HuH-7.5 (cell line): ENCODE measurements at places on chromosomes 2 and 18.
A peak's percentile ranks its signal among the peaks of the same experiment; 100 is the strongest.

GRCh38 chr2:197615016-197615652 is 60.3 kb downstream of the RFTN2 start:
- DNase-seq, result peak; percentile 29

GRCh38 chr2:20439503-20439902 is 7.4 kb upstream of the RHOB start:
- no peak for DNase-seq

GRCh38 chr18:36381075-36381474 is 83.6 kb downstream of the FHOD3 start:
- DNase-seq, result no peak

GRCh38 chr2:223365158-223365679 is 236.9 kb downstream of the SCG2 start:
- DNase-seq, result no peak

- DNase-seq, result no peak
Measured at GRCh38 chr18:8848541-8848940, 143.2 kb downstream of the MTCL1 start.

DNA sequence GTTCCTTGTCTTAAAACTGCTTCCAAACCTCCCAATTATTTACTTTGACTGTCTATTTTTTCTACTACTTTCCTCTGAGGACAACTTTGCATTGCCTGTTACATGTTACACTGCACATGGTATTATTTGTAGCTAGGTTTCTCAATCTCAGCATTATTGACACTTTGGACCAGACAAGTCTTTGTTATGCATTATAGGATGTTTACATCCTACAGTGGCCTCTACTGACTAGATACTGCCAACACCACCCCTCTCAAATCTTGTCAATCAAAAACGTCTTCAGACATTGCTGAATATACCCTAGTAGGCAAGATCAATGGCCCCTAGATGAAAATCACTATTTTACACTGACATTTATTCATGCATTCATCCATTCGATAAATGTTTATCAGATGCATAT is 129.6 kb upstream of the DNAJC10 start:
- DNase-seq, result no peak

DNA sequence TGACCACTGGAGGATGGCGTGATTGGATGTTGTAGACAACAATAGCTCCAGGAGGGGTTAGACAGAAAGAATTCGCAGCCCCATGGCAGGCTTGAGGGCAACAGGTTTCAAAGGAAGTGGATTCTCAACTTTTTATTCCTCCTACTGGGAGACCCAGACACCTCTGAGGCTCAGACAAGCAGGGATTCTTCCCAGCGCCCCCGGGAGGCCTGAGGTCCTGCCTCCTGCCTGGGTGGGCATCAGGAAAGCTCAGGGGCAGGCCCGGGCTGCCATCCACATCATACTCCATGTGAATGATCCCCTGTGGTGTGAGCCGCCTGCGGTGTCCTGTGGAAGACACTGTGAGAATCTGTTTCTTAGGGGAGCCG is 203.5 kb downstream of the CYP26B1 start:
- no peak for DNase-seq

DNA sequence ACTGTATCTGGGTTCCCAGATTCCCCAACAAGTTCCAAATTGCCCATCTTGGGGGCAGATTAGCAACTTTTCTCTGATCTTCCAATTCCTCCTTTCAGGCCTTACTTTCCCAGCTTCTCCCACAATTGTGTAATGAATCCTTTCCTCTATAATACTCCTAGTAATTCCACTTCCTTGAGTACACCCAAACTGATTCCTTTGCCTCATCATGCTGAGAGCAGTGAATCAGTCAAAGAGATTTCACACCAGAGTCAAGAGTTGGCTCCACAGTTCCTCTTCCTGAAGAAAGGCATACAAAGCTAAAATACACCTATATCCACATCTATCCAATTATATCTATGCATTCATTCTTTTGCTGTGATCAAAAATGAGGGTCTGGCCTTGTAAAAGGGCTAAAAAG is 28.6 kb upstream of the DAPL1 start:
- no peak for DNase-seq

DNA sequence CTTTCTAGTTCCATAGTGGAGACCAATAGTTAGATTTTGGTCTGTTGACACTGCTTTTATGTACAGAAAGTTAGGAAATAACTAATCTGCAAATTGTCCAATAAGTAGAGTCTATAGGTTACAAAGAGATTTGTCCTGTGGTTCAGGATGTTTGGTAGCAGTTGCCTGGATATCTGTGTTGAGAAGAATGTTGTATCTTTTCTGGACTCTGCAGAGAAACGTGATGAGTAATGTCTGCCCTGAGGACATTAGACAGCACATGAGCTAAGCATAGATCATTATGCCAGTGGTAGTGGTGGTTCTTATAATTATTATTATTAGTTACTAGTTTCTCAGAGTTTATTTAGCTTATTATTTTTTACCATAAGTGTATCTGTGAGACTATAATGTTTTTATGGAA is 65.8 kb downstream of the ANKRD62 start:
- no peak for DNase-seq

GRCh38 chr2:240149943-240150784 is 9.7 kb upstream of the OTOS start:
- peak; percentile 87 for DNase-seq

DNA sequence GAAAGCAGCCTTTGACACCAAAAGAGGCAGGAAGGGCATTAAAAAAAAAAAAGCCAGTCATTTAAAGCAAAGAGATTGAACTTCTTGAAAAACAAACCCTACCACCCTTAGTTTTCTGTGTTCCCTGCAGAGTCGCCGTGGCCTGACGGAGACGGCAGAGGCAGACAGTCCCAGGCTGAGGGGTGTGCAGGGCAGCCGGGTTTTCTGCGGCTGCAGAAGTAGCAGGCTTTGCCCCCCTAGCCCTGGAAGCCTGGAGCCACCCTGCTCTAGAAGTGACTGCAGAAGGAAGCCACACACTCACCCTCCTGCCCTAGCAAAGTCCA is 2.8 kb downstream of the INPP5D start:
- DNase-seq, result no peak

GRCh38 chr18:3771121-3771971 is 321.4 kb downstream of the TGIF1 start:
- DNase-seq, result peak; percentile 83

GRCh38 chr2:96954011-96954846 is 32.2 kb downstream of the FAM178B start:
- DNase-seq, result no peak

GRCh38 chr2:135164431-135164830 is 112.3 kb downstream of the RAB3GAP1 start:
- DNase-seq, result no peak

GRCh38 chr2:102141970-102142828 is at the start of gene IL1R1:
IL1R1 (plus strand) TSS chr2:102142746; CDS start chr2:102157725, 14,979 bp downstream.
- DNase-seq, result peak; percentile 75

DNA sequence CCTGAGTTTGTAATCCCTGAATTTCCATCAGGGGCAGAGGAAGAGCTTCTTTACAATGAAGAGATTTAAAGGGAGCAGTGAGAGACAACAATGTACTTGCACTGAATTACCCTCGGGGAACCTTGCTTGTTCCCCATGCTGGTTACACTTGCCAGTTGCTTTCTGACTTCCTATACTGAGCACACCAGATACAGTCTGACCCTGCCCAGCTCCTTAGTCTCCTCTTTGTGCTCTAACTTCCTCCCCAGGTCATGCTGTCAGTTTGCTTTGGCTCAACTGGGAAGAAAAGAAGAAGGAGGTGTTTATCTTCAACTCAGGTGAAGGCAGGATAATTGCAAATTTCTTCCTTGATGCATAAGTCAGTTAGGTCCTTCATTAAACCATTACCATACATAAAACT is 658.4 kb downstream of the NYAP2 start:
- DNase-seq, result no peak

DNA sequence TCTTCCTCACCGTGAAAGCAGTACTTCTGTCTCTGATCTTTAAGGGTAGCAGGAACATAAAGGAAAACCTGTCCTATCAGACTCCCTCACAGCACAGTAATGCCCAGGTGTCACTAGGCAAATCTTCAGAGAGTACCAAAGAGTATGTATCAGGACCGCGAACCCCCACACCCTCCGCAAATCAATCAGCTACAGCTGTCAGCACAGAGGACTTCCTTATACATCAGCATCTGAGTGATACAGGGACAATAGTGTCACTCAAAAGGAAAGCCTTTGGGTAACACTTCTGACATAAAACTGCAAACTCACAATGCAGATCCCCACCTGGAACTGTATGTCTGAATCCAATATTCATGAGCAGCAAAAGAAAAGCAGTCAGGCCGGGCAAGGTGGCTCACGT is 2.6 kb downstream of the AFG3L2 start:
- DNase-seq, result no peak

DNA sequence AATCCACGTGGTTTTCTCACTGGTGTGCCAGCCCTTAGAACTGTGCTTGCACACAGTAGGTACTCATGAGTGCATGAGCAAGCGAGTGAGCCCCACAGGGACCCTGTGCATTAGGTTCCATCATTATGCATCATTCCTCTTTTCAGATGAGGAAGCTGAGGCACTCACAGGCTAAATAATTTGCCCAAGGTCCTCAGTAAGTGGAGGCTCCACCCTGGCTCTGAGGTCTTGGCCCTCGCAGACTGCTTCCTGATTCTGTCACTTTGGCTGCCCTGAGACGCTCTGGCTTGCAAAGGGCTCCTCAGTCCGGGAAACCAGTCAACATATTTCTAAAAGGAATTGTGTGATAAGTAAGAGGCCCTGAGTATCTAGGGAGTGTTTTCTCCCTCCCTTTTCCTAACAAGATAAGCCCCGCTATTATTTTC is 71.7 kb downstream of the IL1R2 start:
- no peak for DNase-seq

DNA sequence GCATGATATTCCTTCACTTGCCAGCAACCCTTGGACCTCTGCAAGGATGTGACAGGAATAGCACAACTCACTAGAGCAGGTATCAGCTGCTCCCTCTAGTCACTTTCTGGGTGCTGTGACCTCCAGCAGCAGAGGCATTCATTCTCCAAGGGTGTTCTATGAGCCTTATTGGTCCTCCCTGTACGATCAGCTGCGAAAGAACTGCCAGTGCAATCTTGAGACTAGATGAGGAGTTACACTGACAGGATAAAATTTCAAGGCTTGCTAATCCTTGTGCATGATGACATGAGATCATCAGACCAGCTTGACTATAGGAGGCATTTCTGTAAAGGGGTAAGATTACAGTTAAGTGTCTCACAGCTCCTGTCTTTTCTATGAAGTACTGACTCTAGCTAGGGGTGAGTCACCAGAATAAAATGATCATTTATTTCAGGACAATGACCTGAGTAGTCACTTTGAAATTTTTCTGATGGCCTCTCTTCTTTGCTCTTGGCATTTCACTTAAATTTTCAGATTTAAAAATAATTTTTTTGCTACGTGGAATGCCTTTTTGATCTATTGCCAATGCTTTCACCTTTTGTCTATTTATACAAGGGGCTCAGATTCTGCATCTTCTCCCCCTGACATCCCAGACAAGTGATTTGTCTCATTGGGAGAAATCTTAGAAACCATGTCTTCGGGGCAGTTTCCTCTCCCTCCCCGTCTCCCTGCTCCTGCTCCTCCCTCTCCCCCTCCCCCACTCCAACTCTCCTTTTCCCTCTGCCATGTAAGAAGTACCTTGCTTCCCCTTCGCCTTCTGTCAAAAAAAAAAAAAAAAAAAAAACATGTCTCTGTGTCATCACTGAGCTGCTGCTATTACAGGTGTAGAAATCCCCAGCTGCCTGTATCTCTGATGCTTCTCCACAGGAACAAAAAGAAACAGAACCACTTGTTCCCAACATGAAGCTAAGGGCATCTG is 49.2 kb upstream of the FRZB start:
- no peak for DNase-seq

DNA sequence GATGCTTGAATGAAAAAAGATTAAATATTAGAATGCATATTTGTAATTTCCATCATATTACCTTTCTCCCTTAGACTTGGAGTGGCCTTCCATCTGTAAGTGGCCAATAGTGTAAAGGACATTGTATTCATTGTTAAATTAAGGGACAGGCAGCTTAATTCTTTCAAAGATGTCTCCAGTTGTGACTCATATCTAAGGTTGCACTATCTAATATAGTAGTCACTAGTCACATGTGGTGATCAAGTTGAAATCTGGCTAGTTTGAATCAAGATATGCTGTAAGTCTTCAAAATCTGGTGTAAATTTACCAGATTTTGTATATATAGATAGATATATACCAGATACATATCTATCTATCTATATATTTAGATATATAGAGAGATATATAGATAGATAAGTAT is 52.4 kb upstream of the AGPS start:
- no peak for DNase-seq

GRCh38 chr2:240205772-240206171 is 65.3 kb upstream of the OTOS start:
- no peak for DNase-seq

GRCh38 chr2:35508601-35509000 is 847.0 kb upstream of the CRIM1 start:
- no peak for DNase-seq

GRCh38 chr2:216698293-216698692 is 2.9 kb upstream of the IGFBP5 start:
- DNase-seq, result no peak

DNA sequence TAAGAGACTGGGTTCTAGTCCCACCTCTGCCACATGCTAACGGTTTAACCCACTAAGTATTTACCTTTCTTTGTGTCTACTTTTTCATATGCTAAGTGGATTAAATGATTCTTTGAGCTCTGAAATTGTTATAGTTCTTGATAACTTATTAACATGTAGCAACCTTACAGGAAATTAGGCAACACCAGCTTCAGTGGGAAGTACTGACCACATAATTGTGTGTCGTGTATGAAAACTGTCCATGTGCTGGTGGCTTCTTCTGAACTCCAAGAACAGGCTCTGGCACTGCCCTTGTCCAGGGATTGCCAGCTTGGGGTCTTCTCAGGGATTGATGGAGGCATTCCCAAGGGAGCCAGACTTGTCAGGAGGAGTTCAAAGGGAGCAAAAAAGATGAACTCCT is 427.7 kb downstream of the TGIF1 start:
- DNase-seq, result no peak

DNA sequence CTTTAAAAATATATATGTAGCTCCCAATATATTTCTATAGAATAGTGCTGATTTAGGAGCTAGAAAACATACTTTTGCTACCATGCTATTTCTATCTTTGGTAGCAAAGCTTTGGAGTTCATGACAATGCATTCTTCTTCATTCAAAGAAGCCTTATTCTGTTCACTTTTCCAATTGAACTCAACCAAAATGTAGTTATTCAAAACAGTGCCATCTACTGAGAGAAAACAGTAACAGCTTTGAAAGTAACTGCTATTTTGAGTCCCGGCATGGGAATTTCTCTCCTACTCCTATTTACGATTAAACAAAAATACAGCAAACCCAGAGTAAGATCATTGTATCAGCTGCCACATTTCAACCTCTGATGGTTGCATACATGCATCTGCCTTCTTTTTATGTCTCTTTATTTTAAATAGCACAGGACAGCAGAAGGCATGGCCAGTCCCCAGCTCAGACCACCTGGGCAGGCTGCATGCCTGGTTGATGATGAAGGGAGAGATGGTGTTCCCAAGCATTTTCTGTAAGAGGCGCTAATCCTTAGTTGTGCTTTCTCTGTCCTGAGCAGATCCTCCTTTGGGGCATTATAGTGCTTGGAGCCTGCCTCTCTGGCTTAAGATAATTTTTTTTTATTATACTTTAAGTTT is 69.7 kb upstream of the SULT1C3 start:
- DNase-seq, result no peak

- no peak for DNase-seq
Measured at GRCh38 chr2:88131201-88131998, 3.5 kb upstream of the FABP1 start.

- DNase-seq, result no peak
Measured at GRCh38 chr2:70498054-70498453, 55.6 kb downstream of the TGFA start.

- no peak for DNase-seq
Measured at GRCh38 chr18:10705786-10706185, 180.0 kb downstream of the NAPG start.

- DNase-seq, result no peak
Measured at GRCh38 chr18:2729757-2730156, 74.2 kb downstream of the SMCHD1 start.
